Hematopoietic multipotent progenitor cell treated with erythropoietin and hydrocortisone succinate and interleukin-3 and kit ligand, for 15 days (in vitro differentiated cells): ENCODE measurements at places on chromosomes 12 and 14.

GRCh38 chr14:93880021-93880820 lies 46.9 kb upstream of the FAM181A start:
- no peak for DNase-seq

GRCh38 chr14:61812347-61813095 lies 50.3 kb downstream of the SNAPC1 start:
- DNase-seq = no peak

GRCh38 chr12:575948-576614 lies 87.2 kb downstream of the NINJ2 start:
- peak; percentile 87 for DNase-seq

- DNase-seq = no peak
Measured at GRCh38 chr14:90700933-90701776, 115.1 kb downstream of the TTC7B start.

DNA sequence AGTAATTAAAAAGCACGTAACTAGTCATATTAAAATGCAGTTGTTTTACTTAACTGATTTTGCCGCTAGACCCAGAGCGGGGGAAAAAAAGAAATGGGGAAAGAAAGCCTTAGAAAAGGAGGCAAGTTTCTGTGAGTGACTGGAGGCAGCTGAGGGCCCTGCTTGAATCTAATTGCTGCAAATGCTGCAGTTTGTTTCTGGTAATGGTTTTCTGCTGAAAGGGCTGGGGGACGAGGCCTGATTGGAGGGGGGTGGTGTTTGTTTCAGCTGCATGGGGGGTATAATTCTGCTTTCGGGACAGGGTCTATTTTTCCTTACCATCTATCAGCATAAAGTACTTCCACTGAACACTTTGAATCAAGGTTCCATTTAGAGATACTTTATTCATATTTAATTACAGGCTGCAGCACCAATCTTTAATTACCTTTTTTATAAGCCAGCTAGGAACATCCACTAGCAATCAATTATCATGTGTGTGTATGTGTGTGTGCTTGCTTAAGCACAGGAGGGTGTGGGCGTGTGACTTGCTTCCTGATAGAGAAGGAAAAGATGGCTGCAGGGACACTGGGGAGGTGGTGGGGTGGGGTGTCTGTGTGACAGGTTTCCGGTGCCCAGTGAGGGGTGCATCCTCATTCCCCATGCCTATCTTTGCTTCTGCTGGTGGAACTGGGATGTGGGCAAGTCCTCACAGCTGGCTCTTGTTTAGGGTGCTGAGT lies 83.4 kb downstream of the ADCK1 start:
- DNase-seq = no peak

DNA sequence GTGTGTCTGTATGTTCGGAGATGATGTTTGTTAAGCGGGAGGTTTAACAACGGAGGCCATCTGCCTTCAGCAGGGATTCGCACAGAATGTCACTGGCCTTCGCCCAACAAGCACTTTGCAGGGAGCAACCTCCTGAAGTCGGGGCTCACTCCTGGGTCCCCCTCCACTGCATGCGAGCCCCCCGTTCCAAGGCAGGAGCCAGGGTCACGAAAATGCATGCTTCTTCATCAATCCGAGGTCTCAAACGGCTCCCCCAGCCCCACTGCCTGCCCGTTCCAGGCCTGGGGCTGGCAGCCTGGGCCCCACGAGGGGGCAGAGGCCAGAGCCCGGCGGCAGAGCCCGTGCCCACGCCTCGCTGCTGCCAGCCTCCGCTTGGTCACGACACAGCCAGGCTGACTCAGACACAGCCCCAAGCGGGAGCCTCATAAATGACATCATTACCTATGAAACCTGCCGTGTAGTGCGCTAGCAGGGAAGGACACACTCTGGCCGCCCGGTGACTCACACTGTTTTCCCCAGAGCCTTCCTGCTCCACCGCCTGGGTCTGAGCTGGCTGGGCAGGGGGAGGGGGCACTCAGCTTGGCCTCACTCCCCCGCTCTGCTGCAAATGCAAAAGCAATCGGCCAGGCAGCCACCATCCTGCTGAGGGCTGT lies 169.5 kb upstream of the RTL1 start:
- no peak for DNase-seq

- no peak for DNase-seq
Measured at GRCh38 chr14:105479431-105480158, 5.0 kb downstream of the CRIP2 start.

DNA sequence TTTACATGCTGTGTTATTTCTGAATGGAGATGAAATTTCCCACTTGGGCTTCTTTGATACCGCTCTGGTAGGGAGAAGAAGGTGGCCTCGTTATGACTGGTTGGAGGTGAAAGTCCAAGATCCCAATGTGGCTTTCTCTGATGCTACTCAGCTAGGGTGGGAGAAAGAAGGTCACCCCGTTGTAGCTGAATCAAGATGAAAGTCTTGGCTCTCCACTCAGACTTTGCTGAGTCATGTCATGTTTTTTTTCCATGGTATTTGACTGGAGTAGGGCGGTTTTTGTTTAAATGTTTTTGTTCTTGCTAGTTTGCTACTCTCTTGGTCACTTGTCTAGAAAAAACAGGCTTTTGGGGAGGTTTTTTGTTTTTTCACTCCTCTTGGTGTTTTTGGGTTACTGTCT lies 2.4 kb upstream of the PDE6H start:
- no peak for DNase-seq

- DNase-seq = no peak
Measured at GRCh38 chr14:29908652-29909577, 18.7 kb downstream of the PRKD1 start.

- DNase-seq = peak; percentile 83
Measured at GRCh38 chr14:75069121-75069810, at the start of gene ZC2HC1C. TSS of gene ZC2HC1C (plus strand) at chr14:75069641. CDS start at chr14:75070574, 933 bp downstream.
